ENCODE measurements at places on chromosomes 11 and 22. TPM values are rescaled to one million over a fixed set of nuclear protein-coding genes. Genes with fewer than 3 reads are reported as not detected.

DNA sequence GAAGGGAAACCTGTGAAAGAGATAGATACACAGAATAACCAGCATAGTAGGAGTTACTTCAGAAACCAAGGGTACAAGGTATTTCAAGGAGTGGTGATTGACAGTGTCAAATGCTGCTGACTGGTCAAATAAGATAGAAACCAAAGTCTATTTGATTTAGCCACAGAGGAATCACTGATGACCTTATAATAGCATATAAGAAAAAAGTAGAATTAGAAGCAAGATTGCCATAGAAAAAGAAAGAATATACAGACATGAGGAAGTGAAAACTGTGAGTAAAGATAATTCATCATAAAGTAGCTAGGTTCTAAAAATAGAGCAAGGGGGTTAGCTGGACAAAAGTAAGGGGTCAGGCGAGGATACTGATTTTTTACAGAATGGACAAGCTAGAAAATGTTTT, 14.2 kb downstream of the ZBTB44 start:
- DNase-seq, result no peak

RFPL3 gene
- total RNA-seq, result not detected

GRCh38 chr22:20653795-20654342, 120.0 kb upstream of the SERPIND1 start:
- DNase-seq, result peak; percentile 60

- DNase-seq, result no peak
These were observed 136.0 kb downstream of the CACNA1I start for GRCh38 chr22:39706376-39707140.

CELSR1 gene
- 32.9 TPM for total RNA-seq

DNA sequence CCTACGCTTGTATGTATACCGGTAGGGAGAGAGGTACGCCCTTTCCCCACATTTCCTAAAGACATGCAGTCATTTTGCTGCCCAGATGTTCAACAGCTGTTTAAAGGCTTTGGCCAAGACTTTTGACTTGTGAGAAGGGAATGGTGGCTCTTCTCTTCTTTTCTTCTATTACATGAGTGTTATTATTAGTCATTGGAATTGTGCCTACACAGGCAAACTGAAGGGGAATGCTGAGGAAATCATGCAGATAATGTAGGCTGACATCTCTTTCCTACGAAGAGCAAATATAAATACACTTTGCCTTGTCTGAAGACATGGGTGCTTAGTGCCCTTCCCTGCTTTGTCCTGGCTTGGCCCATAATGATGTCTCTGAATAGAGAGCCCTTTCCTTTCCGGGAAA, 194.3 kb upstream of the NARS2 start:
- DNase-seq, result no peak

ZMAT5 gene
- total RNA-seq, result 22.6 TPM

- no peak for DNase-seq
These were observed 24.7 kb downstream of the DGCR2 start for GRCh38 chr22:19097518-19097917.

RCOR2 gene
- total RNA-seq, result not detected

SLC22A9 gene
- not detected for total RNA-seq

PDXP gene
- 6.4 TPM for total RNA-seq

DNA sequence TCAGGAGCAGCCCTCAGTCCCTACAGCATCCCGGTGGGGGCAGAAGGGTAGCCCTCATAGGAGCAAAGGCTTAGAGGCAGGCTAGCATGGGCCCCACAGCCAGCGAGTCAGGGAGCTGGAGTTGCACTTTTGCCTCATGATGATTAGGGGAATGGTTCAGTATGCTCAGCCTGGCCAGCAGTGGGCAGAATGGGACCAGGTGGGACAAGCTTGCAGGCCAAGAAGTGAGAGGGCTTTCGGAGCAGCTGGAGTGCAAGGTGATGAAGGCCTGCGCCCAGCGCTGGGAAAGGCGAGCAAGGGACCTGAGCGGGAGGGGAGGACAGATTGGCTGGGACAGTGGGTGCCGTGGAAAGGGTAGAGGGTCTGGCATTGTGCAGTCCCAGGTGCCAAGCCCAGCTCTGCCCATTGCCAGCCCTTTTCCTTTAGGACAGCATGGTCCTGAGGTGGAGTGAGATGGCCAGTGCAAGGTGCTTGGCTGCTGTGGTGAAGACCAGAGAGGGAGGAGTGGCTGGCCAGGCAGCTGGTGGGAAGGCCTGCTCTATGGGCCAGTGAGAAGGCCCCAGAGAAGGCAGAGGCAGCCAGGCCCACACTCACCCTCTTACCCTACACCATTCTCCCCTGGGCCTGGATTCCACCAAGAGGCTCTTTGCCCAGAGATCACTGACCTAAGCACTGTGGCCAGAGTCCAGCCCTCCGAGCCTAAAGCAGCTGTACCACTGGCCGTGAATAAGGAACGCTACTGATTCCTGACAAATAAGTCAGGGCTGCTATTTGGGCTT, 47.9 kb upstream of the SUSD2 start:
- DNase-seq, result no peak

DNA sequence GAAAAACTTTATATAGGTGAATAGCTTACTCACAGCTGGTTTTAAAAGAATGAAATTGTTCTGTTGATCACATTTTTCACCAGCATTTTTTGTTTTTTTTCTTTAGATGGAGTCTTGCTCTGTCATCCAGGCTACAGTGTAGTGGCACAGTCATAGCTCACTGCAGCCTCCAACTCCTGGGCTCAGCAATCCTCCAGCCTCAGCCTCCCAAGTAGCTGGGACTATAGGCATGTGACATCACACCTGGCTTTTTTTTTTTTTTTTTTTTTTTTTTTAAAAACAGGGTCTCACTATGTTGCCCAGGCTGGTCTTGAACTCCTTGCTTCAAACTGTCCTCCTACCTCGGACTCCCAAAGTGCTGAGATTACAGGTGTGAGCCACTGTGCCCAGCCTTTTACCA, 3.6 kb downstream of the PACS1 start:
- no peak for DNase-seq

DNA sequence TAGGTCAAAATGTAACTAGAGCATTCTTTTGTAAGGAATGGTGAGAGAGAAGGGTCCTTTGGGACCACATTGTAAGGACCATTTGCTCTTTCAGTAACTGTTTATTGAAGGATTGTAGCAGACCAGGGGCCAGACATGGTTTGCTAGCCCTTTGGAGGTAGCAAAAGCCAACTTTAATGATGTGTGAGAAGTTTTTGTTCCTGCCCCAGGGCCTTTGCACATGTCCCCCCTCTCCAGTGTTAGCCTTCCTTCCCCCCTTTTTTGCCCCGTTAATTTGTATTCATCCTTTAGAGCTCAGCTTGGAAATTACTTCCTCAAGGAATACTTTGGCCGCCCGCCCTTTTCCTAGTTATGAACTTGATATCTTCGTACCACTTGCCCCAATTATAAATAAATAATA, 9.0 kb downstream of the LIMK2 start:
- DNase-seq, result no peak

NRGN gene
- total RNA-seq, result 0.98 TPM

DNA sequence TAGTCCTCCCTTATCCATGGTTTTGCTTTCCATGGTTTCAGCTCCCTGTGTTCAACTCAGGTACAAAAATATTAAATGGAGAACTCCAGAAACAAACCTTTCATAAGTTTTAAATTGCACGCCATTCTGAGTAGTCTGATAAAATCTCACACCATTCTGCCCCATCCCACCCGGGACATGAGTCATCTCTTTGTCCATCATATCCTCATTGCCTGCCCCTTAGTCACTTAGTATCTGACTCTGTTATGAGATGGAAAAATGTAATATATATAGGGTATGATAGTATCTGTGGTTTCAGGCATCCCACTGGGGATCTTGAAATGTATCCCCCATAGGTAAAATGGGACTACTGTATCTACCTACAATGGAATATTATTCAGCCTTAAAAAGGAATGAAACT, 35.5 kb upstream of the FGF3 start:
- no peak for DNase-seq

MYO7A gene
- total RNA-seq, result 9.1 TPM
